Pulmonary artery endothelial cell (primary cell): ENCODE measurements at places on chromosomes 3 and 15.
A peak's percentile ranks its signal among the peaks of the same experiment; 100 is the strongest.

- no peak for DNase-seq
Observed at GRCh38 chr3:191634902-191635301, 173.9 kb downstream of the PYDC2 start.

- no peak for DNase-seq
Observed at GRCh38 chr15:29143909-29144635, 125.5 kb downstream of the NSMCE3 start.

- DNase-seq, result no peak
Observed at GRCh38 chr15:58770519-58770856, 614 bp upstream of the MINDY2 start.

GRCh38 chr3:105647047-105647446 lies 221.8 kb downstream of the CBLB start:
- DNase-seq, result peak; percentile 1

DNA sequence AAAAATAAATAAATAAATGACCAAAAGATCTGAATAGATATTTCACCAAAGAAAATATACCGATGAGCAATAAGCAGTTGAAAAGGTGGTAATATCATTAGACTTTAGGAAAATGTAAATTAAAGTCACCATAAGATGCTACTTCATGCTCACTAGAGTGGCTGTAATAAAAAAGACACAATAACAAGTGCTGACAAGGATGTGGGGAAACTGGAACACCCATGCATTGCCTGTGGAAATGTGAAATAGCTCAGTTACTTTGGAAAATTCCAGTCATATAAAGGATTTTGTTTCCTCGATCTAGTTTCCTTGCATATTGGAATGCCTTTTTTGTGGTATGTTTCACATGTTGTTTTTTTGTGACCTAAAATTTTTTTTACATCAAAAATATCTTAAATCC lies 36.0 kb upstream of the LRIG1 start:
- no peak for DNase-seq

GRCh38 chr15:20645956-20646355 lies 104.4 kb upstream of the GOLGA6L6 start:
- DNase-seq, result no peak

- no peak for DNase-seq
Observed at GRCh38 chr3:11245827-11246662, 26.2 kb upstream of the ATG7 start.

GRCh38 chr3:173733029-173733652 lies 335.6 kb downstream of the NLGN1 start:
- DNase-seq, result no peak

- DNase-seq, result no peak
Observed at GRCh38 chr15:69719527-69720240, 267.1 kb downstream of the RPLP1 start.

DNA sequence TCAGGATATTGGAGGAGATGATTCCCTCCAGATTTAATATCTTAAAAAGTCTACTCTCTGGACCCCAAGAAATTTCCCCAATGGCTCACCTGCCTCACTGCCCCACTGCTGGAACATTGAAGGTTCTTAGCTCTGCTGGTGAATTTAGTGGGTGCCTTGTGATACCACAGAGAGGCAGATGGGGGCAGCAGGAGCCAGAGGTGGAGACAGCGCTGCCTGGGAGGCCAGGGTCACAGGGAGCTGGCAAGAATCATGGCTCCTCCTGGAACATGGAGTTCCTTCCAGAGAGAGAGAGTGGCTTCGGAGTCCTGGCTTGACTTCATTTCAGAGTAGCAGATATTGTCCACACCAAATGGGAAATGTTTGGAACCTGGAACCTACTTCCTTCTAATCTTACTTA lies 263.5 kb upstream of the CFAP20DC start:
- DNase-seq, result no peak

GRCh38 chr3:17645074-17645698 lies 97.2 kb downstream of the TBC1D5 start:
- DNase-seq, result no peak

DNA sequence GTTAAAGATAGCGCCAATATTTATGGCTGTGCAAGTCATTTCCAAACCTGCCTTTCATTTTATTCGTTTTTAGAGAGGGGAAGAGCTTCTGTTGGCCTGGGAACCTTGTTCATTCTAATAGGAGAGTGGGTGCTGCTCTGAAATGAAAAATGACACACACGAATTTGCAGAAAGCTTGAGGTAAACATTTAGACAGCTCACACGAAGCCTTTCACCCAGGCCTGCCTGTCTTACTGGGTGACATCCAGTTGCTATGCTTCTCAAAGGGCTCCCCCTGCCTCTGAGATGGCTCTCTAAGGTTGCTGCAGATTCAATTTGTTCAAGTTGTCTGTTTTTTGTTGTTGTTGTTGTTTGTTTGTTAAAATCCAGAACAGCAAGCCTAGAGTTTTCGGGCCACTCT lies 18.2 kb downstream of the PEX5L start:
- DNase-seq, result no peak

GRCh38 chr15:34001536-34001935 lies 33.2 kb downstream of the CHRM5 start:
- no peak for DNase-seq

DNA sequence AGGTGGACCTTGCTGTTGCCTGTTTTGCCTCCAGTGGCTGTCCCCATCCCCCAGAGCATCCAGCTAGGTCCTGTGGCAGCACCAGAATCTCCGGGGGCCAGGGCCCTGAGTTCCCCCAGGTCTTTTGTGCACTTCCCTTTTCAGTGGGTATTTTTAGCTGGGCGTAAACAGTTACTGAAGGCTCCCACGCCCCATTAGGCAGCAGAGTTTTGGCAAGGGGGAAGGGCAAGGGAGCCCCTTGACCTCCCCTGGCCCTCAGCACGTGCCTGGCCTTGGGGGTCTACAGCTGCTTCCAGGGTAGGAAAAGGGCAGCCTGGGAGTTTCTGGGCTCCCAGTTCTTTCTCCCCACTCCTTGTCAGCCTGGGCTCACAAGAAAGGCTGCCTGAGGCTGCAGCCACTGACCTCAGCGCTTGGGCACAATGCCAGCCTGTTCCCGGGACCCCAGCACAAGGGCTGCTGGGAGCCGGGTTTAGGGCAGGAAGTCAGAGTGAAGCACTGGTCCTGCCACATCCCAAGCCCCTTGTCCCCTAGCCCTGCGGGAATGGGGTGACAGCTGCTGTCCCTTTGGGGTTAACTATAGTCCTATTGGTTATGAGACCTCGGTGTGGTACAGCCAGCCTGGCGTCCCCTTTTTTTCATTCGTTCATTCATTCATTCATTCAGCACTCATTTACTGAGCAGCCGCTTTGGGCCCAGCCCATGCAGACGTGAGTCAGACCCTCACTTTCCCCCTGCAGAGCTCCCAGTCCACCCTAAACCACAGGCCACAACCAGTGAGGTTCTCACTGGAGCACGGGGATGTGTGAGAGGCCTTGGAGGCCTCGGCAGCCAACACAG lies 8.4 kb downstream of the CSK start:
- no peak for DNase-seq

DNA sequence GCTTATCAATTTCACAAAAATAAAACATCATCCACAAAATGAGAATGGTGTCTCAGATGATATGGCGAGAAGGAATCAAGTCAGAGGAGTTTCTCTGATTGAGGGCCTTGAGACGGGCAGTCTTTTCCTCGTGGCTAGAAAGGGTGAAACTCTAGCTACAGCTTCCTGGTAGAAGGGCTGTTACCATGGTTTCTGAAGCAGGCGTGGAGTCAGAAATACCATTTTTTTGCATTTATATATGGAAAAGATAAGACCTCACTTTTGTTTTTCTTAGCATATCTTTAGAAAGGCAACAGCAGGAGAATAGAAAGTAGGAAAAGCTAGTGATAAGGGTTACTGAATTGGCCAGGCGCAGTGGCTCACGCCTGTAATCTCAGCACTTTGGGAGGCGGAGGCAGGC lies 17.3 kb upstream of the SAMD7 start:
- DNase-seq, result no peak

DNA sequence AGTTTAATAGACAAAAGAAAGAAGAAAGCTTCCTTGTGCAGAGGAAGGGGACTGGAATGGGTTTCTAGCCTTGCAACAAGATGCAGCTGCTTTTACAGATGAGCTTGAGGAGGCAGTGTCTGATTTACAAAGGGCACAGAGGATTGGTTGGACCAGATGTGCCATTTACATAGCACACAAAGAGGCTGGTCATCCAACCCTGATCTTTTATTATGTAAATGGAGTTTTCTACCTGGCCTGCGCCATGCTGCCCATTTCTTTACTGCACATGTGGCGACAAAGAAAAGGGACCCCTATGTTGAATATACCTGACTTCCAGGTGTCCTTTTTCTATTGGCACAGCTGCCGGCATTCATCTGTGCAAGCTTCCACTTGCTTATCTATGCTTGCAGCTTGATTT lies 409.4 kb upstream of the FRG2C start:
- DNase-seq, result no peak

DNA sequence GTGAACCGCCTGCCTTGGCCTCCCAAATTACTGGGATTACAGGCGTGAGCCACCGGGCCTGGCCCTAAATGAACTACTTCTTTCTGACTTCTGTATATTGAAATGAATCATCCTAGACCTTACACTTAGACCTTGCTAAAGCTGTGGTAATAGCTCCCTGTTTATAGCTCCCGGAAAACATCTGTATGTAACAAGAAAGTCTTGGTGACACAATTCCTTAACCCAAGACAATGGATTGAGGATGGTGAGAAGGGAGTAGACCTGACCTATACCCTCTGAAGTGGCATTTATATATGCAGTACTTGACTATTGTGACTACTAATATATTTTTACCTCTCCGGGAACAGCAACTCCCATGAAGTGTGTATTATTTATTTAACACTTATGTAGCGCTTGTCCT lies 48.0 kb upstream of the TBL1XR1 start:
- DNase-seq, result no peak
